Spinal cord (tissue), 10 donors: ENCODE measurements at places on chromosomes 2 and 18.

- no peak for DNase-seq
These were observed 92.7 kb downstream of the FAM124B start for GRCh38 chr2:224309176-224309575.

GRCh38 chr2:237540823-237541222 is 25.6 kb upstream of the PRLH start:
- DNase-seq = no peak

DNA sequence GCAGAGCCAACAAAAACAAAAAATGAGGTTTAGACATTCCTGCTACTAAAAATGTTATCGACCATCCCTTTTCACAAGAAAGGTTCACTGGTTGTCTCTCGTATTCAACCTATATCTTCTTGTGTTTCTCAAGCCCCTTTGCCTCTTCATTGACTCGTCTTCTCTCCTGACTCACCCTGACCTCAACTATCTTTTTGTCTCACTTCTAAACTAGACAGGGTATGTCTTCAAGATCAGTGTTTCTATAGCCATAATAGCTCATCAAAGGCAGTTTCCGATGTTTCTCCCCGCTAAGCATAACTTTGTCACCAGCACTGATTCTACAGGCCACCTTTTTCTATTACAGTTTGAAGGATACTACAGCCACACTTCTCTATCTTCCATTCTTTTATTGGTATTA is 178.4 kb downstream of the MEMO1 start:
- DNase-seq = no peak

- no peak for DNase-seq
These were observed 32.9 kb downstream of the PTCD3 start for GRCh38 chr2:86138736-86139625.

DNA sequence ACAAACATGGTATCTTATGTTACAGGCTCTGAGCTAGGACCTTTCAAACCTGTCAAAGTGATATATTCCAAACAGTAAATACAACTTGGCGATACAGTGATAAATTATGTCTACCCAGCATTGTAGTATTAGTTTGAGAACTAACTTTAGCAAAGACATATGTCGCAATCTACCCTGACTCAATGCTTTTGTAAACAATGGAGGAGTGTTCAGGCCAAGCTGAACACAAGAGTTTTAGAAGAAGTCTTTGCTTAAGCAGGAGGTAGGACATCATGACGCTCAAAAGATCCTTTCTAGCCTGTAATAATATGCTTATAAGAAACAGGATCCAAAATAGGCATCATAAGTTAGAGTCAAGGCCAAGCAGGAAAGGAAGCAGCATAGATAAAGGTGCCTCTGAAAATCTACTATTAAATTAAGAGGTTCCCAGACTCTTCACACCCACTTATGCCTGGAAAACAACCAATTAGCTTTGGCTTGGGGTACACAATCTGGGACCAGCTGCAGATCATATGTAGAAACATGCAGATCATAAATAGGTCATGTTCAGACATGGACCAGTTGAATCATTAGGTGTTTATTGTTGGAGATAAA is 132.5 kb downstream of the CSRNP3 start:
- DNase-seq = no peak

- DNase-seq = no peak
These were observed 37.2 kb downstream of the LRPPRC start for GRCh38 chr2:43958397-43959275.

GRCh38 chr18:70025580-70025979 is 77.9 kb upstream of the CD226 start:
- DNase-seq = peak; percentile 19

DNA sequence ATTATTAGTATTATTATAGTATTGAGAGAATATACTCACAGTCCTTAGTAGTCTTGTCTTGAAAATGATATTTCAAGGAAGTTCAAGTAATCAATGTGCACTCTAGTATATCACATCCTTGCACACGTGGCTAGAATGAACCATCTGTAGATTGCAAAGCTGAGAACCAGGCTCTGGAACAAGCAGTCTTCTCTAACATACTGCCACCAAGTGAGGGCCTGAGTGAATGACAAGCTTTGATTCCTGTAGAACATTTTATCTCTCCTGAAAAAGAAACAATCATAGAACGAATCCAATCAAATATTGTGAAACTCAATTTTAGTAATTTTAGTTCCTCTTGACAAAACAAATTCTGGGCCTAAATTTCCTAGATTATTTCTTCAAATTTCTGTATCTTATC is 55.3 kb upstream of the SULT1C3 start:
- DNase-seq = peak; percentile 49

GRCh38 chr2:224283466-224283965 is 118.4 kb downstream of the FAM124B start:
- no peak for DNase-seq

GRCh38 chr2:80255918-80256781 is 48.4 kb downstream of the LRRTM1 start:
- DNase-seq = peak; percentile 18

DNA sequence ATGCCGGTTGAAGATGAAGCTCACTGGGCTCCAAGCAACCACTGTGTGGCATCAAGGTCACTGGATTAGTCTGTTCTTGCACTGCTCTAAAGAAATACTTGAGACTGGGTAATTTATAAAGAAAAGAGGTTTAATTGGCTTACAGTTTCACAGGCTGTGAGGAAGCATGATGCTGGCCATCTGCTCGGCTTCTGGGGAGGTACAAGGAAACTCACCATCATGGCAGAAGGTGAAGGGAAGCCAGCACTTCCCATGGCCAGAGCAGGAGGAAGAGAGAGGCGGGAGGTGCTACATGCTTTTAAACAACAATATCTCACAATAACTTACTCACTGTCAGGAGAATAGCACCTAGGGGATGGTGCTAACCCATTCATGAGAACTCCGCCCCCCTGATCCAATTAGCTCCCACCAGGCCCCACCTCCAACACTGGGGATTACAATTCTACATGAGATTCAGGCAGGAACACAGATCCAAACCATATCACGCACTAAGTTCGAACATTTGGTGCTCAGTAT is 109.7 kb upstream of the MGAT5 start:
- no peak for DNase-seq

DNA sequence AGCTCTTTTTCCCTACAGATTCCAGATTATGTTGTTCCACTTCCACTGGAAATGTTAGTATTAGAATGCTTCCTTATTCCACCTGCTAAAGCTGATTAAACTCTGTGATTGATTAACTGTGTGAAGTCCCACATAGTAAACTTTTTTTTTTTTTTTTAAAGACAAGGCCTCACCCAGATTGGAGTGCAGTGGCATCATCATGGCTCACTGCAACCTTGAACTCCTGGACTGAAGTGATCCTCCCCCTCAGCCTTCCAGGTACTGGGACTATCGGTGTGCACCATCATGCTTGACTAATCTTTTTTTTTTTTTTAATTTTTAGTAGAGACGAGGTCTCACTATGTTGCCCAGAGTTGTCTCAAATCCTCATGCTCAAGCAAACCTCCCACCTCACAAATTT is 108.5 kb upstream of the RBMS1 start:
- no peak for DNase-seq

DNA sequence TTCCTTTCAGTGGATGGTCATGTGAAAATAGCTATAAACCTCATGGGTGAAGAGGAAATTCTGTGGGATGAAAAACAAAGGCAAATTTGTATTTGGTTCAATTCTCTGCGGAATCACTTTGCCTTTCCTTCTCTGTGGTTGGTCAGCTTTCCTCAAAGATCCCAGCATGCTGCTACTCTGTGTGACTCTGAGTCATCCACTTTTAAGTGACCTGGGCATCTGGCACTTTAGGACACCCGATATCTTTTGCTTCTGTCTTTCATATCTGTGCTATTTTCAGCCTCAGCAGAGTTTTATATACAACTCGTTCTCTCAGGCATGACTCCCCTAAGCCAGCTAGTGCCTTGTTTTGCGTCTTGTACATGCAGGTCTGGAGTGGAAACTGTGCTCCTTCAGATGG is 217.0 kb upstream of the PIEZO2 start:
- no peak for DNase-seq
